ENCODE measurements at places on chromosomes 7 and 10. TPM values are rescaled to one million over a fixed set of nuclear protein-coding genes. Genes with fewer than 3 reads are reported as not detected.
A peak's percentile ranks its signal among the peaks of the same experiment; 100 is the strongest.

DNA sequence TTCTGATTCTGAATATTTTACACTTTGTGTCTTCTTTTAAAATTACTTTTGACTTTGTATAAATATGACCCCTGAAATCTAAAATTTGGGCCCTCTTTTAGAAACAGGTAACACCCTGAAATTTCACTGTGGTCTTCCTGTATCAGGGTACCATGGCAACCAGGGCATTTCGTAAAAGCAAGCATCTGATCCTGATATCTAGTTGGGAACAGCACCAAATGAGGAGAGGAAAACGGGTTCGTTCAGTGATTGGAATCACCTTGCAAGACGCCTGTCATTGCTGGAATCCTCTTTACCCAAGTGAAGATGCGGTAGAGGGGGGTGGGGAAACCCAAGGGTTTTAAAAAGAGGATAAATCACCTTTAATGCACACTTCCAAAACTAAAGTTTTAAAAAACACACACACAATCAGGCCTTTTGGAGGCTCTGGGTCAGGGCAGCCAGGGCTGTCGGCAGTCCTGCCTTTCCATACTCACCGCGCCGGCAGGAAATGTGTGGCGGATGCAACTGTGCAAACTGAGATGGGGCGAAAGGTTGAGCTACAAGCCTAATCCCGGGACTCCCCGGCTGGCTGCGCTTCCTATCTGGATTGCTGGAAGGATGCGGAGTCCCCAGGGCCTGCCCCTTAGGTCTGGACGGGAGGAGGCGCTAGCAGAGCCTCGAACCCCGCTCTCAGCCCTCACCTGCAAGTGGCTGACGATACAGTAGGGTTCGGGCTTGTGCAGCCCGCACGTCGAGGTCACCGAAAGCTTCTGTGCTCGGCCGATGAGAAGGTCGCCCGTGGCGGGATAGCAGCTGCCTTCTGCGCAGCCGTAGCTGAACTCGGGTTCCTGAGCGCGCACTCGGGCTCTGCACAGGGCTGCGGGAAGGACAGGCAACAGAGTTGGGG, 1.8 kb downstream of the LAMB1 start:
- DNase-seq = no peak
- H3K4me1 ChIP-seq = peaks cover 77% of the 10 kb centered on the region
- H3K27ac ChIP-seq = peak overlapping the region; percentile 84
- peak overlapping the region; percentile 86 for H3K4me3 ChIP-seq
- H3K36me3 ChIP-seq = peaks cover 22% of the 10 kb centered on the region
- H3K27me3 ChIP-seq = no peaks in the 10 kb centered on the region

DNA sequence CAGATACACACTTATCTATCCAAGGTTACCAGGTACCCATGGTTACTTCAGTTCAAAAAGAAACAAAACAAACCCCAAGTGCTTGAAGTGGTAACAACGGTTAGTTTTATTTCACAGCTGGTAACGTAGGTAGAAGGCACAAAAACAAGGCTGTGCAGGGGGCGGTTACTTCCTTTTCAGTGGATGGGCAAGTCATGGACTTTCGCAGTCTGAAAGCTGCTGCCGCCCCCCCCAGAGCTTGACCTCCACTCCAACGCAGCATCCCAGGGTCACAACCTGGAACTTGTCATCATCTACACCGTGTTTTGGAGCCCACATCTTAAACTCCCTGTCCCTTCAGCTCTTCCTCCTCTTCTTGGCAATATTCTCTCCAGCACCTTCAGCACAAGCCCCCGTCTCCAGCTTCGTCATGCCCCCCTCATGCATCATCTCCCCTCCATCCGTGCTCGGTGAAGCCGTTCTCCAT, 181.2 kb upstream of the ITGB1 start:
- no peaks in the 10 kb centered on the region for H3K36me3 ChIP-seq
- DNase-seq = no peak
- no peak overlapping the region for H3K4me3 ChIP-seq
- H3K4me1 ChIP-seq = peaks cover 22% of the 10 kb centered on the region
- no peaks in the 10 kb centered on the region for H3K27me3 ChIP-seq

Gene ITPRIP
- total RNA-seq = 56.0 TPM

DNA sequence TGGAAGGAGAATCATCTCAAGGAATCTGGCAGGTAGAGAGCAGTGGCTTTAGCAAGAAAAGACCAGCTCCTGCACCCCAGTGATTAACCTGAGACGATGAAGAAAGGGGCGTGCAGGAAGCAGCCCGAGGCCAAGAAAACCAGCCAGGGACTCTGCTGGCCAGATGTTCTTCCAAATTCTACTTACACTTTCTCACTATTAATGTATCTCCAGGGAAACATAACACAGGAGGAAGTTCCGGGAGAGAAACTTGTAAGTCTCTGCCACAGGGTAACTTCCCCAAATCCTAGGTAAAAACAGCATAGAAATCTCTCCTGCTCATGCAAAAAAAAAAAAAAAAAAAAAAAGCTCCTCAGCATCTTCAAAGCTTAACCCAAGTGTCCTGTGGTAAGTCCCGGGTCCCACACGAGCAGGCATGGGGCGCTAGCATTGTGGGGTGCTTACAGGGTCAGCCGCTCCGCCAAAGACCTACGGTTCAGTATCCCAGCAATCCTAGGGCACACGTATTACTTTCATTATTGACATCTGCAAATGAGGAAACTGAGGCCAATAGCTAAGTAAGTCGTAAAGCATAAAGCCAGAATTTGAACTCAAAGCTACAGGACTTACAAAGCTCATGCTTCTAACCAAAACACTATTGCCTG, 97.2 kb upstream of the GNA12 start:
- H3K36me3 ChIP-seq = no peaks in the 10 kb centered on the region
- no peaks in the 10 kb centered on the region for H3K27me3 ChIP-seq
- H3K27ac ChIP-seq = no peak overlapping the region

DNA sequence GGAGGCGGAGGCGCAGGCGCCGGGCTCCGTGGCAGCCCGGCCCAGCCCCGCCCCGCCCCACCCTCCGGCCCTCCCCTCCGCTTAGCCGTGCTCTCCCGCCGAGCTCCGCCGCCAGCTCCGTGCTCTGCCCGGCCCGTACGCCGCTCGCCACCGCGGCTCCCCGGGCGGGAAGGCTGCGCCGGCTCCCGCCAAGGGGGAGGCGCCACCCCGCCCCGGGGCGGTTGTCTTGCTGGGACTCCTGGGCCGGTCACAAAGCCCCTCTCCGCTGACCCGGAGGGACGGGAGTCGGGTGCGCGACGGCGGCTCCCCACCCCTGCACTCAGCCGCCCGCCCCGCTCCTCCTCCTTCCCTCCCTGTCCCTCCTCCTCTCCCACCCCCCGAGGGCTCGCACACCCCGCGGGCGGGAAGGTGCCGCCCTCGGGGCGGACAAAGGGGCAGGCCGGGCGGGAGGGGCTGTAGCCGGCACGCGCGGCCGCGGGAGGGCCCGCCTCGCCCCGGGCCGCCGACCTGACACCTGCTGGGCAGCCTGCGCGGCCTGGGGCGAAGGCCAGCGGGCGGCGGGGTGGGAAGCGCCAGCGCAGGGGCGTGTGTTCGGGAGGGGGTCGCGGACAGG, 11.5 kb upstream of the SP8 start:
- H3K27me3 ChIP-seq = peaks cover 56% of the 10 kb centered on the region
- H3K4me1 ChIP-seq = peaks cover 9% of the 10 kb centered on the region
- no peak overlapping the region for H3K27ac ChIP-seq
- no peaks in the 10 kb centered on the region for H3K36me3 ChIP-seq
- no peak for DNase-seq
- peak overlapping the region; percentile 69 for H3K4me3 ChIP-seq

Gene PRTFDC1
- 3.0 TPM for total RNA-seq

Gene ATRNL1
- 18.0 TPM for total RNA-seq

DNA sequence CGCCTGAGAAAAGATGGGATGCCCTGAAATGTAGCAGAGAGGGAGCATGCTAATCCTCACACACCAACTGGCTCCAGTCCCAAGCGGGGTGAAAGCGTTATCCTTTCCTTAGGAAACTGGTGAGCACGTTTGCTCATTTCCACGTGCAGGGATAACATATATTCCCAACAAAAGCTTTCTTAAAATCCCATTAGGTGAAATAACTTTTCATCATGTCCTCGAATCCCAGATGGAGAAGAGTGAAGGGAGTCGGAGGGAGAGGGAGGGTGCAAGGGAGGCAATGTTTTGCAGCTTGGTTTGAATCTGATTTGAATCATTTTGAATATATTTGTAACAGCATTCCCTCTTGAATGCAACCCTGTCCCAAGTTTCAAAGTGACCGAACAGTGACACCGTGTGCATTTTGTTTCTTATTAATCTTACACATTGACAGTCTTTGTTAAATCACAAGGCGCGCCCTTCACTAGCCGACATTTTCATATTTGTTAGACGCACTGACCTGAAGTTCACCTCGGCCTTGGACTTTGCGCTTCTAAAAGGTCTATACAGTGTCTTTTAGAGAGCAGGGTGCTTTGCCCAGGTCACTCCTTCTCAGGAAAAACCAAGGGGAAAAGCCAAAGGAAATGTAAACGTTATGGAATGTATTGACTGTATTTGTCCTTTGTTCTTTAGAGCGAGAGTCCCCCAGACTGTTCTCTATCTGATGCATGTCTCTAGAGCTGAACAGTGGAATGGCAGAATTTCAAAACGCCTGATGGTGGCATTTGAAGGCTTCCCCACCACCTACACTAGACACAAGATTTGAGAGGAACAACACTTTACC, 3.1 kb upstream of the HOXA4 start:
- H3K27me3 ChIP-seq = no peaks in the 10 kb centered on the region
- DNase-seq = no peak
- no peak overlapping the region for H3K4me3 ChIP-seq
- peak overlapping the region; percentile 99 for H3K27ac ChIP-seq

DNA sequence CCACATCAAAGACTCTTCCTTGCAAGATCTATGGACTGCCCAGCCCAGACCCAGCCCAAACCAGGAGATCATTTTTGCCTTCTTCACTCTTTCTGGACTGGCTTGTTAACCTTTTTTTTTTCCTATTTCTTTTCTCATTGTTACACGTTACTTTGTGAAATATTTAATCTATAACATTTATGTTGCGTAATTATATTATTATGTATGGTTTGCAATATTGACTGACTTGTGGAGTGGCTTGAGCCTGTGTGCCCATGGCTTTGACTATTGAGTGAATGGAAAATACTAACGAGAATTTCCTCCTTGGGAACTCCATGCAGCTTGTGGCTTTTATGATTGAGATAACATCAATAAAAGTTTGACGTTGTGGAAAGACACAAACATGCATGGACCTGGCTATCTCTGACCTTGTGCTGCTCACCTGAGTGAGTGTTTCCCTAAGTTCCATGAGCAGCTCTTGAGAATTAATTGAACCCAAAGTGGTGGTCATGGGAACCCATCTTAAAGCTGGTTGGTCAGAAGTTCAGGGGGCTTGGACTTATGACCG, 1641.3 kb upstream of the LRRTM3 start:
- no peaks in the 10 kb centered on the region for H3K36me3 ChIP-seq
- H3K4me1 ChIP-seq = no peaks in the 10 kb centered on the region
- no peak for DNase-seq
- H3K27me3 ChIP-seq = no peaks in the 10 kb centered on the region
- H3K4me3 ChIP-seq = no peak overlapping the region
- no peak overlapping the region for H3K27ac ChIP-seq

DNA sequence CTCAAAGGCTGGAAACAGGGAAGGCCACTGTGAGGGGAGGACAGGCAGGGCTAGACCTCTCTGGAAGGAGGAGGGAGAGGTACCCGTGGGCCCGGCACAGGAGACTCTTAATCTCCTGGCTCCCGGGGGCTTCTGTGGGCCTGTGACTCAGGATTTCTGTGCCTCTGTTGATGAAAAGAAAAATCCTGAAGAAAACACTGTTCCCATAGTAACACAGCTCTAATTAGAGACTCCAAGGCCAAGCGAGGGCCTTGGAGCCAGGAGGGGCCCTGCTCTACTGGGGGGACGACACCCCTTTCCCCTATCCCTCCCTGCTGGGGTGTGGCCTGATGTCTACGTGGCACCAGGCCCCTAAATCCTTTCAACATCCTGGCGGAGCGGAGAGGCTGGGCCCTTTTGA, 174.1 kb upstream of the TNRC18 start:
- no peak for DNase-seq
- peaks cover 66% of the 10 kb centered on the region for H3K4me1 ChIP-seq
- H3K27ac ChIP-seq = no peak overlapping the region
- H3K36me3 ChIP-seq = no peaks in the 10 kb centered on the region
- no peak overlapping the region for H3K4me3 ChIP-seq
- peaks cover 17% of the 10 kb centered on the region for H3K27me3 ChIP-seq

Gene MGAM2
- total RNA-seq = 0.11 TPM

Gene AKR1C8
- total RNA-seq = not detected

- no peaks in the 10 kb centered on the region for H3K36me3 ChIP-seq
- H3K27ac ChIP-seq = no peak overlapping the region
- no peak overlapping the region for H3K4me3 ChIP-seq
- DNase-seq = peak; percentile 62
- no peaks in the 10 kb centered on the region for H3K4me1 ChIP-seq
Measured at GRCh38 chr7:155942226-155942950, 130.1 kb upstream of the SHH start.

- no peak overlapping the region for H3K4me3 ChIP-seq
- no peak overlapping the region for H3K27ac ChIP-seq
- H3K4me1 ChIP-seq = no peaks in the 10 kb centered on the region
- no peak for DNase-seq
Measured at GRCh38 chr7:87926581-87927461, 7.2 kb upstream of the ADAM22 start.

Measured in esophagus muscularis mucosa (tissue), 4 donors.